ENCODE measurements at places on chromosomes 11 and 22.
A peak's percentile ranks its signal among the peaks of the same experiment; 100 is the strongest.

- DNase-seq = no peak
These were observed 27.6 kb downstream of the ADORA2A start for GRCh38 chr22:24455039-24455438.

DNA sequence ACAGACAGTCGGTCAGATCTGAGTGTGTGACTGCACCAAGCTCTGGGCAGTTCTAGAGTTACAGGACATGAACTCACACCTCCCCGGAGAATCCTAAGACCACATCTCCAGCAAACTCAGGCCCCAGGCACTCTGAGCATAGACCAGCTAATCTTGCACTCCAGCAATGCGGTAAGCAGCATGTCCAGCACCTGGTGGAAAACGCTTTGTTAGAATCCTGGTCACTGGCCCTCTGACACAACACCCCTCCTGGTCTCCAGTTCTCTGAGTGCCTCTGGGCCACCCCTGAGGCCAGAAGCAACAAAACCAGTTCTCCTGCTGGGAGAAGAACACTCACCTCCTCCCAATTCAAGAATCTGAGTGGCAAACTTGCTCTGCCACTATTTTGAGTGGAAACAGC, 82.7 kb upstream of the TMEM45B start:
- DNase-seq = no peak

GRCh38 chr11:3213659-3214419, 4.8 kb downstream of the MRGPRG start:
- peak; percentile 6 for DNase-seq

GRCh38 chr11:100831929-100832494, 144.9 kb downstream of the ARHGAP42 start:
- DNase-seq = no peak

- no peak for DNase-seq
These were observed 43.5 kb downstream of the CD44 start for GRCh38 chr11:35182317-35182939.

GRCh38 chr11:122594986-122595645, 60.4 kb upstream of the UBASH3B start:
- DNase-seq = no peak

- no peak for DNase-seq
These were observed 755.6 kb upstream of the ANO3 start for GRCh38 chr11:25576320-25576719.

GRCh38 chr11:116085031-116085635, 580.9 kb upstream of the CADM1 start:
- no peak for DNase-seq

- no peak for DNase-seq
These were observed 10.1 kb downstream of the SLC5A4 start for GRCh38 chr22:32245042-32245441.

- DNase-seq = no peak
These were observed 24.7 kb downstream of the LDLRAD3 start for GRCh38 chr11:35968386-35969088.

- DNase-seq = no peak
These were observed 71.3 kb upstream of the GRIA4 start for GRCh38 chr11:105538588-105538987.

GRCh38 chr22:35064664-35065063, 1.3 kb upstream of the ISX start:
- no peak for DNase-seq

DNA sequence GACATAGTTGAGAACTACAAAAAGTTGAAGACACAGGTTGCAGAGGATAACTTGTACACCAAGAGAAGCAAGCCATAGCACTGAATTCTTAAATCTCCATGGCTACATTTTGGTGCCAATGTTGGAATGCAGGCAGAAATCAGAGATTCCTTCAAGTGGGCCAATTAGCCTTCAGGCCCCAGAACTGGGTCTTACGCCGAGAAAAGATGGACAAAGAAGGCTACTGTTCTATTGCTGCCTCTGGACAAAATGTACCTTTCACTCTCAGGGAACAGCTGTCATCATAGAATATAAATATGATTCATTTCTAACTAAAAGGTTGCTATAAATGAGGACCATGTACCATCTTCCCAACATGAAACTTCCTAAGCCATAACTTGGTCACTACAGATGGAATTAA, 13.7 kb downstream of the TMEM216 start:
- DNase-seq = no peak

All from dorsolateral prefrontal cortex (tissue), 122 donors.